Uterus (tissue), 4 donors: ENCODE measurements at places on chromosomes 5 and 9. TPM values are rescaled to one million over a fixed set of nuclear protein-coding genes. Genes with fewer than 3 reads are reported as not detected.

PCDHB5 gene
- total RNA-seq: 16.4 TPM

FAM153A gene
- total RNA-seq: not detected

GRCh38 chr9:90393365-90394152 lies 249.1 kb downstream of the DIRAS2 start:
- no peak for DNase-seq

DNA sequence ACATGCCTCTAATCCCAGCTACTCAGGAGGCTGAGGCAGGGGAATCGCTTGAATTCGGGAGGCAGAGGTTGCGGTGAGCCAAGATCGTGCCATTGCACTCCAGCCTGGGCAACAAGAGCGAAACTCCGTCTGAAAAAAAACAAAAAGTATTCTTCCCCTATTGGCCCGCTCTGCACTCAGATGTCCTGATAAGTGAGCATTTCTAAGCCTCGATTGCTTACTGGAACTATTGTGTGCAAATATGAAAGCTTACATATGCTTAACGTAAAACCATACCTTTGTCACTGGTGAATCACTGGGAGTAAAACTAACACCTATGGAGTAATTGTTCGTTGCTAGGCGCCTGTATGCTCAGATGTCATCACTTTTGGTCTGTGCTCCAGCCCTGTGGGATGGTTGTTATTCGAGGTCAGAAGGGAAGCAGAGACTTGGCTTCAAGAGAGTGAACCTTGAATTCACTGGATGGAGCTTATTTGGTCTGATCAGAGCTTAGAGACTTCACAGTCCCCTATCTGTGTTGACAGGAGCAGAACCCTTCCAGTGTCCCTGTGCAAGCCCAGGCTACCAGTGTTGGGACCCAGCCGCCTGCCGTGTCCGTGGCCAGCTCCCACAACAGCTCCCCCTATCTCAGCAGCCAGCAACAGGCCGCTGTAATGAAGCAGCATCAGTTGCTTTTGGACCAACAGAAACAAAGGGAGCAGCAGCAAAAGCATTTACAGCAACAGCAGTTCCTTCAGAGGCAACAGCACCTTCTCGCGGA lies 25.3 kb upstream of the LTC4S start:
- no peak for DNase-seq

DNA sequence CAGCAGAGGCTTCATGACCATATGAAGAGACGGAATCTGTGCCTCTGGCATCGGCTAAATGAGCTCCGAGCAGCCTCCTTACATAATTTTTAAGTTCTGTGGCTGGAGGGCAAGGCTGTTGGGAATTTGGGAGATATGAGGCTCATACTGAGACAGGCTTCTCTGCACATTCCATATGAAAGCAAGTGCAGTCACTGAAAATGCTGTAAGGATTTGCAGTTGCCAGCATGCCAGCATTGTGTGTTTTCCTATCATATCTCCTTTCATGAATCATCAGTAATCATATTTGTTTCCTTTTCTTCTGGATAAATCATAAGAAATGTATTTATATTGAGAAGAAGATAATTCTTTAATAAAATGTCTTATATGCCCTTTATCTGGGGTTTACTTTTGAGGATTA lies 775.4 kb downstream of the SEMA5A start:
- no peak for DNase-seq

- no peak for DNase-seq
Measured at GRCh38 chr5:91281401-91281800, 101.7 kb downstream of the ARRDC3 start.

- no peak for DNase-seq
Measured at GRCh38 chr5:167936944-167937634, 354.4 kb upstream of the WWC1 start.

DNA sequence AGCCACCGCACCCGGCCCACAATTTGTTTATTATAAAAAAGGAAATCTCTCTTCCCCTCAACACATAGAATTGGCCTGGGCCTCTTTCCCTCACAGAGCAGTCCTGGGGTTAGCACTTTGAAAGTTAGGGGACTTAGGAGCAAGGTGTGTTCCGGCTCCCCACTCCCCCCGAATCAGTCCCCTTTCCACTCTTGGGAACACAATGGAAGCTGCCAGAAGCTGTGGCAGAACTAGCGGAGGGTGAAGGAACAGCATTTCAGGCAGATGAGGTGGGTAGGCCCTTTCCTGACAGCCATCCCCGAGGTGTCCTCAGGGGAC lies 16.4 kb upstream of the C5orf47 start:
- no peak for DNase-seq

- no peak for DNase-seq
Measured at GRCh38 chr9:121253821-121254501, 14.0 kb upstream of the GSN start.

GRCh38 chr5:36743891-36744772 lies 132.4 kb upstream of the NIPBL start:
- peak; percentile 45 for DNase-seq

GRCh38 chr5:56302027-56302426 lies 68.9 kb upstream of the ANKRD55 start:
- no peak for DNase-seq
